ENCODE measurements at places on chromosomes 5 and 9.

GRCh38 chr5:157509587-157509986 lies 49.6 kb downstream of the NIPAL4 start:
- DNase-seq = no peak

GRCh38 chr5:134873987-134874830 lies at the start of gene TXNDC15:
Gene TXNDC15 (plus strand): TSS chr5:134874371. CDS start chr5:134874428, 57 bp downstream.
- DNase-seq = peak; percentile 15

DNA sequence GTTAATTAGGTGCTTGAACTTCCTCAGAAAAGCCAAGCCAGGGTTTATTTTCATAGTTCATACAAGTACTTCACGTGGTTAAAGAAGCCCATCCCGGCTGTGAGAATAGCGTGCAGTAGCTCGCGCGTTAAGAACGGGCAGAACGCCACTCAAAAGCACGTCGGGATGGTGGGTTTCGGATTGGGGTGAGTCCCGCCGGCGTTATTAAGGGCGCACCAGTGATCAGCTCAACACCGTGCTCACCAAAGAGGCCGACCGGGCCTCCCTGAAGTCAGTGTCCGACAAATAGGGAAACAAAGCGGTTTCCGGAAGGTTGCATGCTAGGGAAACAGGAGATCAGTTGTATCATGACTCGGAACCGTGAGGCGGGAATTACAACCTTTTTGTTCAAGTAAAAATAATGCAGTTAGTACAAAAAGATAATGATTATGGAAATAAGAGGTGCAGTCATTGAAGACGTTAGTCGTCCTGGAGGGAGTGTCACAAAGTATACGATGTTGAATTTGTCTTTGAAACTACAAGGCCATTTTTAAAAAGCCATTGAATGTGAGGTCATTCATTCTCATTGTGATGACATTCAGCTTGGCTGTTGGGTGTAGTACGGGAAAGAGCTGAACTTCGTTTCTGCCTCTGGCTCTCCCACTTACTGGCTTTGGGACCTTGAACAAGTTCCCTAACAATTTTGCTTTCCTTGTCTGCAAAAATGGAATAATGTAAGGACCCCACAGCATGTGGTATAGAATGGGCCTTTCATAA lies 992 bp downstream of the SETD9 start:
- DNase-seq = no peak

DNA sequence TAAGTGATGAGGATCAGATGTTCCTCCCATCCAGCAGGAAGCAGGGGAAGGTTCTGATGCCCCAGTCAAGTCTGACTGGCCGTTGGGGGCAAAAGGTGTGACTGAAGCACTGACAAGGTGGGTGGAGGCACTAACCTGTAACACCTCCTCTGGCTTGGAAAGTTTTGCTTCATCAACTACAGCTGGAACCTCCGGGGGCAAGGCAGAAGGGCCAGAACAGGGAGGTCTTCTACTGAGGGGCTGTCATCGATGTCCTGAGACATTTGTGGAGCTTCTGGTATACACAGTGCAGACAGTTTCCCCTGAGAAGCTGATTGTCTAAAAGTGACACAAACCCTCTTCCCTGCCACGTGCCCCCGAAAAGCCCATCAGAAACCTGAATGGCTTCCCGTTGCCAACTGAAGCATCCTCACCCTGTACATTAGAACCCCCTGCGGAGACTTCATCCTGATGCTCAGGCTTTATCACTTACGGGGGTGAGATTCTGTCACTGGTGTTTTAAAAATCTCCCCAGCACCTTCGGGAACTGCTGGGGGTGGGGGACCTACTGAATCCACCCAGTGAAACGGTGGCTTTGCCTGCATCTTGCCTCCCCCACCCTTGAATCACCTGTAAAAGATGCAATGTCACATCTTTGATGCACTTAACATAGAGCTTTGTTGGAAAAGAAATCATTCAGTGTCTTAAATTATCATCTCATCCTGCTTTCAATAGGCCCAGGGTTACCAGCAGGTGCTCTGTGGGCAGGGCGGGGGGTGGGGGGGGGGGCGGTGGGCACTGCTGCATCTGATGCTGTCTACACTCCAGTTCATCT lies 24.6 kb downstream of the TRAF1 start:
- DNase-seq = no peak

DNA sequence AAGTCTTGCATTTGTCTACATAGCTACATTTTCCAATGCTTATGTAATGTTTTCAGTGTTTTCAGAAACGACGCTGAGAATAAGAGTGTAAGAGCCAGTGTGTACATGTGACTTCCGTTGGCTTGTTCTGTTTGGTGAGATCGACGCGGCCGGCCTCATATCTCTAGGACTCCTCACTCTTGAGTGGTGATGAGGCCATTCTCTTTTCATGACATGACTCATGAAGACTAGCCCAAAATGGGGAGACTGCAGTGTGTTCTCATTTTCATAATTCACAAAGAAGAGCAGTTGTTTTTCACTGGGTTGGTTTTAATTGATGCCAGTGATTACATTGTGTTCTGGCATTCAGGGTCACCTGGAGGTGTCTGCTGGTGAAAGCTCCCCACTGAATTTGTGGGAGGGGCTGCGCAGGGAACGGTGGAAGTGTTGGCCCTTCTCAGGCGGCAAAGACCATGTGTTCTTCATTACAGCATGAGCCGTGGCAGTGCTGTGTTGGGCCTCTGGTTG lies 131.5 kb upstream of the OTULINL start:
- DNase-seq = no peak

DNA sequence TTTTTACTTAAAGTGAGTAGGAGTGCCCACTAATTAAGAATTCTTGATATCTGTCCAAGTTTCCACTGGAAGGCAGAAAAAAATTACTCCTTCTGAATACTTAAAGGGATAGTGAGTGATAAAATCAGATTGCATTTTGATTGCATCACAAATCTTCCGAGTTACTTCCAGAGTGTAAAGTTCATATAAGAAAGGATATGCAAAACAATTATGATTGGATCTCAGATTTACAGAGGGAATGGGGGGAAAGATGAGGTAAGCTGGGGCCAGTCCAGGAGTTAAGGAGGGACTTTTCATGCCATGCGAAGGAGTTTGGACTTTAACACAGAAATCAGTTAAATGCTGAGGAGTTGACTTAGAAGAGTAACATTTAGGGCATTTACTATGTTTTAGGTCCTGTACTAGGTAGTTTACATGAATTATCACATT lies 9.3 kb upstream of the RNF145 start:
- DNase-seq = no peak

- DNase-seq = no peak
Measured at GRCh38 chr5:103424026-103424425, 138.6 kb downstream of the NUDT12 start.

DNA sequence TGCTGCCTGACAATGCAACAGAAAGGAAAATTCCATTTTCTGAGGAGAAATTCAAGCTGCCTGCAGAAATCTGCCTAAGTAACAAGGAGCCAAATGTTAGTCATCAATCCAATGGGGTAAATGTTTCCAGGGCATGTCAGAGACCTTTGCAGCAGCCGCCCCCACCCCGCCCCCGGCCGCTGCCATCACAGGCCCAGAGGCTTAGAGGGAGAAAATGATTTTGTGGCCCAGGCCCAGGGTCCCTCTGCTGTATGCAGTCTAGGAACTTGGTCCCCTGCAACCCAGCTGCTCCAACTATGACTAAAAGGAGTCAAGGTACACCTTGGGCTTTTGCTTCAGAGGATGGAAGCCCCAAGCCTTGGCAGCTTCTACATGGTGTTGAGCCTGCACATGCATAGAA lies 45.0 kb downstream of the VLDLR start:
- no peak for DNase-seq

DNA sequence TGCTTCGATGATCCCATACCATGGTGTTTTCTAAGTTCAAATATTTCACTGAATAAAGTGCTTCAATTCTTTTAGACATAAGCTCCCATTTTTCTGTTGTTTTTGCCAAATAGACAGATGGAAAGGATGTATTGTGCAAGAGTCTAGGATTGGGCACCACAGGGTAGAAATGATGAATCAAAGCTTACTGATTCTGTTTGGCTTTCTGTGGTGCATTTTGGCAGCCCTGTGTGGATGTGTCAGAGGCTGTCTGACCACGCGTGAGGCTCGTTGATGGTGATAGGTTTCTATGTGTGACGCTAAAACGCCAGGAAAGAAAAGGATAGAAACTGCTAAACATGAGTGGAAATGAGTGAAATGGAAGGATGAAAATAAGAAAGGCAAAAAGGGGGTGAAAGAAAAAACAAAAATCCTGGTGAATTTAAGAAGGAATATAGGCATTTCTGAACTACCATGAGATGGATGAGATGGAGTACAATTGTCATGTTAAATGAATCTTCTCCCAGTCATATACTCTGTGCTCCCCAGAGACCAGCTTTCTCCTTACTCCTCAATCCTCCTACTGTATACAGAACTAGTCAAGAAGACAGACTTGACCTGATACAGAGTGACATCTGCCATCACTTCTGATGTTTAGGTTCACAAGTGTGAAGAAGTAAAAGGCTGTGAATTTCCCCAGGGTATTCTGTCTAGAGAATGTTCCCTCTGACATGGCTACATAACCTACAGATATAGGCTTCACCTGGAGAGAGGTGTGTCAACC lies 54.4 kb downstream of the ANKH start:
- no peak for DNase-seq

DNA sequence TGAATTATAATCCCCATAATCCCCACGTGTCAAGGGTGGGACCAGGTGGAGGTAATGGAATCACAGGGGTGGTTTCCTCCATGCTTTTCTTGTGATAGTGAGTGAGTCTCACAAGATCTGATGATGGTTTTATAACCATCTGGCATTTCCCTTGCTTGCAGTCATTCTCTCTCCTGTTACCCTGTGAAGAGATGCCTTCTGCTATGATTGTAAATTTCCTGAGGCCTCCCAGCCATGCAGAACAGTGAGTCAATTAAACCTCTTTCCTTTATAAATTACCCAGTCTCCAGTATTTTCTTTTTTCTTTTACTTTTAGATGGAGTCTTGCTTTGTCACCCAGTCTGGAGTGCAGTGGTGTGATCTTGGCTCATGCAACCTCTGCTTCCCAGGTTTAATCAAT lies 182.7 kb upstream of the SEMA6A start:
- no peak for DNase-seq

GRCh38 chr5:181181650-181182565 lies 23.1 kb downstream of the TRIM7 start:
- DNase-seq = no peak

- no peak for DNase-seq
Measured at GRCh38 chr5:92998456-92998855, 582.6 kb downstream of the NR2F1-AS1 start.

GRCh38 chr5:81052325-81052724 lies 92.2 kb downstream of the RASGRF2 start:
- no peak for DNase-seq

DNA sequence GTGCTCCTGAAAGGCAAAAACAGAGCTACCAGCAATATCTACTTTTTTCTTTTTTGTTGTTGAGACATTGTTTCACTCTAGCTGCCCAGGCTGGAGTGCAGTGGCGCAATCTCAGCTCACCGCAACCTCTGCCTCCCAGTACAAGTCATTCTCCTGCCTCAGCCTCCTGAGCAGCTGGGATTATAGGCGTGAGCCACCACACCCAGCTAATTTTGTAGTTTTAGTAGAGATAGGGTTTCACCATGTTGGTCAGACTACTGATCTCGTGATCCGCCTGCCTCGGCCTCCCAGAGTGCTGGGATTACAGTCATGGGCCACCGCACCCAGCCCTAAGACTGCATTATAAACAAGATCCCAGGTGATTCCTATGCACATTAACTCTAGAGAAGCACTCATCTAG lies 17.0 kb downstream of the PLPP1 start:
- DNase-seq = no peak

DNA sequence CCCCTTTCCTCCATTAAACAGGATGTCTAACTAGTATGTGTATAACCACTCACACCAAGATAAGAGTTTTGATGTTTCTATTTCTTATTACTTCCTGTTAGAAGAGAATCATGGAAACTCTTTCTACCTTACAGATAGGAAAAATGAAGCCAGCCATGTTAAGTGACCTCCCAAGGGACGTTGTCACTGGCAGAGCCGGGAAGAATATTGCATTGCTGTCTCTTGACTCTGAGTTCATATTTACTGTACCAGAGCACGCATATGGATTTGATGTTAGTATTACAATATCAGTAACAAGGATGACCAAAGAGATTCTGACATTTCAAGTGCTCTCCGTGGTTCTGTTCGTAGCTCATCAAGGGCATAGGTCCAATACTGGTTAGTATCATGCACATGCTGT lies 12.5 kb upstream of the C5orf63 start:
- DNase-seq = no peak

DNA sequence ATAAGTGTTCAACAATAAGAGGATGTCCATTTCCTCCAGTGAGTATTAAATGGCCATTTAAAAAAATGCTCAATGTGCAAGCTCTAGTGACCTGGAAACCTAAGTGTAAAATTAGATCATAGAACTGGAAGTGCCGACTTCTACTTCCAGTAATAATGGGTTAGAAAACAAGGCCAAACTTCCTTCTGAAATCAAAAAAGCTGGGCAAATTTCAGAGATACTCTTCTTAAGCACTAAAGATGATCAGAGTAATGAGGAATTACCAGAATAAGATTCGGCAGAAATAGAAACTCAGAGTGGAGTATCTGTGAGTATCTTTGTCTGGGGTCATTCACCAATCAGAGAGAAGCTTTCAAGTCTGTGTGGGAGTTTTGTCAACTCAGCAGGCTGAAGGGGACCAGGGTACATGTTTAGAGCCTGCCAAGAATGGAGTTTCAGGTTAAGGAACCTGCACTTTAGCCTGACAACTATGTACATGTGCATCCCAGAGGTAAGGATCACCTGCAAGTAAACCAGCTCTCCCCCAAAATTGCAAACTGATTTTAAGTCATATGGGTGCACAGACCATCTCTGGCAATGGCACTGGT lies 17.1 kb downstream of the FCN2 start:
- no peak for DNase-seq

DNA sequence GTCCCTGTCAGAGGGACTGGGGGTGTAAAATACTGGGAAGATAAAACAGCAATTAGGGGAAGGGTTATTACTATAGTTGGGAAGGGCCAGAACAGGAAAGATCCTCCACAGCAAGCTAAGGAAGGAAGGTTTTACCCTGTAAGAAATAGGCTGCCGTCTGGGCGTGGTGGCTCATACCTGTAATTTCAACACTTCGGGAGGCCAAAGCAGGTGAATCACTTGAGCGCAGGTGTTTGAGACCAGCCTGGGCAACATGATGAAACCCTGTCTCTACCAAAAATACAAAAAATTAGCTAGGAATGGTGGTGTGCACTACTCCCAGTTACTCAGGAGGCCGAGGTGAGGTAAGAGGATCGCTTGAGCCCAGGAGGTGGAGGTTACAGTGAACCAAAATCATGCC lies 165.1 kb upstream of the TLX3 start:
- DNase-seq = no peak

DNA sequence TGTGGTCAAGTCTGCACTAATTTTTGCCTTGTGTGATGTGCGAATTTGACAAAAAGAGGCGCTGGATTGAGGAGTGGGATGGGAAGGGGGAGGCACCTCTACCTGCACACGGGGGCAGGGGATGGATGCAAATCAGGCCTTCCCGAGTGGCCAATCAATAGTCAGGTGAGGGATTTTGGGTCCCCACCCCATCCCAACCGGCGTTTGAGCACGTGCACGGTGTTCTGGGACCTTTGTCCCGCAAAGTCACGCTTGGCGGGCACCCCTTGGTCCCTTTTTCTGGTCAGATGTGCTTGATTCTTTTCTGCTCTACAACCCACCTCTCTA lies 685 bp upstream of the ADAMTS19 start:
- no peak for DNase-seq

Measured in NCI-H1048 (cell line).